ENCODE measurements at places on chromosomes 3 and 15.
A peak's percentile ranks its signal among the peaks of the same experiment; 100 is the strongest.

DNA sequence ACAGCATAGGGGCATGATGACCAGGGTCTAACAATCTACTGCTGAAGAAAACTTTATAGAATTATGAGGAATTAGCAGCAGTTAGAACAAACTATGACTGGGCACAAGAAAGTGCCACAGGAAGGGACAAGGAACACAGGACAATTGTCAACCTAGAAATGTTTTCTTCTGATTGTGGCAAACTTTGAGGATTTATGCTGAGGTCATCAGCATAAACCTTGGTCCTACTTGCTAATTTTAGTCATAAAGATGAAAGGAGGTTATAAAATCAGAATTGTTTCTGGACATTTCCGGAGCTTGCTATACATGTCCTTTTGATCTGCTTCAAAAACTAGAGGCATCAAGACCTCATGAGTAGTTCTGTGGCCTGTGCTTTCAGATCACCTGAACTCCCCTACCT is 446.6 kb upstream of the THBS1 start:
- no peak for DNase-seq

DNA sequence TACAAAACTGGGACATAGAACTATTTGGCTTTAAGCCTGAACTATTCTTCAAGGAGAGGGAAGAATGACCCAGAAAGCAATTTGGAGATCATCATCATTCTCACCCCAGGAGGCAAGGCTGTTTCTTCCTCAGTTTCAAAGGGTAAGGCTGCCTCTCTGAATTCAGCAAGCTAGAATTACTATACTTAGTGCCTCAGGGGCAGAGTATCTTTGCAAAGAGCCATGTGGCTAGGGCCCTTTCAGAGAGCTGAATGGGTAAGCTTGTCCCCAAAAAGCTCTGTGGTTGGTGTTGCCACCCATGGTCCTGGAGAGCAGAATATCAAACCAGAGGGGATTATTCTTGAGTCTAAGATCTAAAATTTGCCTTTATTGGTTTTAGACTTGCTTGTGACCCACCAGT is 720.3 kb upstream of the ARPP21 start:
- DNase-seq, result no peak

DNA sequence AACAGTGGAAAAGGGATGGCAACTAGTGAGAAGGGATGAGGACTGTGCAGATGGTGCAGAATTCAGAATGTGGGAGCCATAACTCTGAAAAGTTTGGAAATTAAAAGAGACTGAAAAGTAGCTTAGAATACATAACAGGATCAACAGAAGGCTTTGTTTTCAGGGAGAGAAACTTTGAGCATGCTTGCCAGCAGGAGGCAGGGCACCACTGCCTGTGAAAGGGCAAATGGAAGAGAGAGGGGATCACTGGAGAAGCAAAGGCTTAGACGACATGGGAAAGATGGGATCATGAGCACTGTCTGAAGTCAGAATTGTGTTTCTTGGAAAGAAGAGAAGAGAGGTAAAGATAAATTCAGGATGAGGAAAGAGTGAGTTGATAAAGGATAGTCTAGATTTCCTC is 99.6 kb downstream of the ABI3BP start:
- no peak for DNase-seq

- no peak for DNase-seq
These were observed 94.2 kb downstream of the LEKR1 start for GRCh38 chr3:156920399-156920798.

- peak; percentile 60 for DNase-seq
These were observed 519 bp downstream of the ASB7 start for GRCh38 chr15:100602823-100603393.

DNA sequence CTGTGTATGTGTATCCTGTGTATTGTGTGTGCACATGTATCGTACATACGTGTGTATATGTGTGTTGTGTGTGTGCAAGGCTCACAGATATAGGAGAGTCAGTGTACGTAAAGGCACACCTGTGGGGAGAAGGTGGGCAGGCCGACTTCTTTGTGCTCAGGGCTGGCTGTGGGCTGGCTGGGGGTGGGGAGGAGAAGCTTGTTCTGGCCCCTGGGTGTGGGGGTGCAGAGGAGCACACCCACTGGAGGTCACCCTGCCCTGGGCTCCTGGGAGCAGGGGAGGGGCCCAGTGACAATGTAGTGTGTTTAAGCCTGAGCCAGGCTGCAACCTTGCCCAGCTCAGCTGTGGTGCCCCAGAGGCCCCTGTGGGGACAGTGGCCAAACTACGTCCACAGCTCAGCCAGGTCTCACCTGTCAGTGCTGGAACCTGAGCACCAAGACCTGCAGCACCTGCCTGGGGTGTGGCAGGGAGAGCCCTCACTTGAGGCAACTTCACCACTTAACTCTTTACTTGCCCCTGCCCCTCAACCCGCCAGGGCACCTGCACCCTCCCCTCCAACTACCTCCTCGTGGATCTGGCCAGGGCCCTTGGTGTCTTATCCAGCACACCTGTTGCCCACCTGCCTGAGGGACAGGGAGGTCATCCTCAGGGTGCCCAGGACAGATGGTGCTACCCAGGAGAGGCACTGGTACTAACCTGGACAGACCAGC is 2.6 kb upstream of the HHATL start:
- no peak for DNase-seq

DNA sequence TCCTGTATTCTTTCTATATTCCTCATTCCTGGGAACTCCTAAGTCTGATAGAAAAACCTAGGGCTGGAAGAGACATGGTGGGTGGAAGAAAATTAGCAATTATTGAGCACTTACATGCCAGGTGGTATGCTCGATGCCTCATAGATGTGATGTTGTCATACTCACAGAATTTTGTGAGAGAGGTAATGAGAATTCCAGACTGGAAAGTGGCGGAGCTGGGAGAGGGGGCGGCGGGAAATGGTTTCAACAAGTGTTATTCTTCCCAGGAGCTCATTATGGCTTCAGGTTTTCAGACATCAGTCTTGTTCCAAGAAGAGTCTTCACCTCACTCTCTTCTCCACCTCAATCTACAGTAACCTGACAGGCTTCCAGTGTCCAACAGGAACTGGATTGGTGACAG is 16.2 kb downstream of the TIMP4 start:
- no peak for DNase-seq

All from SJSA1 (cell line).